ENCODE measurements at places on chromosomes 6 and 20.

GRCh38 chr20:31476294-31476585 is 1.2 kb downstream of the REM1 start:
- DNase-seq = no peak

DNA sequence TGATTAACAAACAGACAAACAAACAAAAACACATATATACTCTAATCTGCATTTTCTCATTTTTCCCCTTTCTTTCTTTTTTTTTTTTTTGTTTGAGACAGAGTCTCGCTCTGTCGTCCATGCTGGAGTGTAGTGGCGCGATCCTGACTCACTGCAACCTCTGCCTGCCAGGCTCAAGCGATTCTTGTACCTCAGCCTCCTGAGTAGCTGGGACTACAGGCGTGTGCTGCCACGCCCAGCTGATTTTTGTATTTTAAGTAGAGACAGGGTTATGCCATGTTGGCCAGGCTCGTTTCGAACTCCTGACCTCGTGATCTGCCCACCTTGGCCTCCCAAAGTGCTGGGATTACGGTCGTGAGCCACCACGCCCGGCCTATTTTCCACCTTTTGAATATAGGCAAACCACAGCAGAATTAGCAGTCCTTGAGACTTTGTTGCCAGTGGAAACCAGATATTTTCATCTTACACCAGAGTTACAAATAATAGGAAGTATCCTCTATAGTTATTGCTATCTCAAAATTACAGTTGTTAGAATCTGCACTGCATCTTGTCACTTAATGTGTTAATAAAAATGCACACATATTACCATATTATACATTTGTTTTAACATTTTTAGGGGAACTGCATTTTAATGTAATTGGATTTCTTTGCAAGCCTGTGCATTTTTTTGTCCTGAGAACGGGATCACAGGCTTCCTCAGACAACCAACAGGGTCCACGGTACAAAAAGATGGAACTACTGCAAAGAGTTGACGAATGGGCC is 208.2 kb upstream of the ZNF217 start:
- no peak for DNase-seq

DNA sequence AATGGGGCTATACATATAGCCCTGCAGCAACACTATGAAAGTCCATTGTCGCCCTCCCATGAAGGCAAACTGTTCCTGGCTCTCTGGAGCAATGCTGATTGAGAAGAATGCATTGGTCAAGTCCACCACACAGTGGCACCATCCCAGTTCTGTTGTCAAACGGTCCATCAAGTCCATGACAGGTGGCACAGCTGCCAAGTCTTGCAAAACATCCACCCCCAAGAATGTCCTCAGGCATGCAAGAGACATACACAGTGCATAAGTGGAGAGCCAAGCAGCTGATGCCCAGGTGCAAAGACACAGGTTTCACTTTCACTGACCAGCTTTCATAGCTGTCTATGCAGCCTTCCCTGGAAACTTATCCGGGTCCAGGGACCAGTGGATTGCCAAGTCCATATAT is 17.5 kb downstream of the ZNF391 start:
- no peak for DNase-seq

DNA sequence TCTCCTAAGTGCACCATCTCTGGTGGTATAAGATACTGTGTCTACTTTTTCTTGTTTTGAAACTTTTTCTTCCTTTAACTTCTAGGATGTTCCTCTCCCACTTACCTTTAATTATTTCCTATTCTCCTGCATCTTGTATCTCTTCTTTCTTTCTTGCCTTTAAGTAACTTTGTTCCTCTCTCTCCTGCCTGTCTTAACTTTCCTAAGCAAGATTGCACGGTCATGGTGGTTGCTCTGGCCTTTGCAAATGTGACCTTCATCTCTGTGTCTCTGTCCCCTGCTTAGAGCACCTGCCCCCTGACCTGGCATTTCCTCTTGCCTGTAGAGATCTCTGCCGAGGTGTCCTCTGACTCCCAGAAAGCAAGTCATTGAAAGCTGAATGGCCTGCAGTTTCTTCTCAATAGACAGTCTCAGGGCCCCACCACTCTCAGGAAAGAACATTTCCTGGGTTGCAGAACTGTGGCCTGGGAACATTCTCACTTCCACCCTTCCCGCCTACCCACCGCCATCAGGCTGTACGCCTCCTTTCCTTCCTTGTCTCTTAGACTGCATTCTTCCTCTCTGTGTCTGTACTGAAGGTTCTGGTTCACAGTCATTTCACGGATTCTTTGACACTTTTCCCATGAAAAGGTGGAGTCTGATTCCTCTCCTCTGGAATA is 12.8 kb downstream of the ZDHHC14 start:
- DNase-seq = no peak

DNA sequence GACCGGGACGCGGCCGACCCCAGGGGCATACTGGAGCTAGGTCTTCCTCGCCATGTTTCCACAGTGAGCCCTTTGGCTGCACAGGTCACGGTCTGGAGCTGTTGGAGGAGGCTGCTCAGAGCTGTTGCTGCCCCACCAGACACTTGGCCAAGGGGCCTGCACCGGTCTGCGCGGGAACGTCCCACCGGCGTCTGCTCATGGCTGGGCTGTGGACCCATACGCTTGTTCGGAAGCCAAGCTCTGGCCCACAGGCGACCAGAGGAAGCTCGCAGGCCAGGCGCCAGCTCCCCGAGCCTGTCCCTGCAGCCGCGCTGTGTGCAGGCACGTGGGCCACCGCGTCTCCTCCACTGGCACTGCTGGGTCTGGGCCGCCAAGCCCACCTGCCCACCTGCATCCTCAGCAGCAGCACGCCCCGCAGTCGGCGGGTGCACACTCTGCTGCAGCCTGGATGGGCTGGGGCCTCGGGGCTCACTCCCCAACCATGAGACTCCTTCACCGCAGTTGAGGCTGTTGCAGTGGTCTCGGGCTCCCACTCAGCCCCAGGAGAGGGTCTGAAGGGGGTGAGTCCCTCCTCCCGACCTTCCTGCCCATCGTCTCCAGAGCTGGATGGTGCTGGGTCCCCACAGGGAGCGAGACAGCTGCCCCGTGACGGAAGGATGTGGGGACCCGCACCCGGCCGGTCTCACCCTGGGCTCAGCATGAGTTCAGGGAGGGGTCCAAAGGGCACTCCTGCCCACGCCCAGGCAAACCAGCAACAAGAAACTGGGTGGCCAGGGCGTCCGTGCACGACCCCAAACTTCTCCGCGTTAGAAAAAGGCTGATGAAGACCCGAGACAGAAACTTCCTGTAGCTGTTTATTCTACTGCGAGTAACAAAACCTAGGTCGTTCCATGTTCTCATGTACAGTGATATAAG is 15.5 kb upstream of the TCFL5 start:
- DNase-seq = no peak

DNA sequence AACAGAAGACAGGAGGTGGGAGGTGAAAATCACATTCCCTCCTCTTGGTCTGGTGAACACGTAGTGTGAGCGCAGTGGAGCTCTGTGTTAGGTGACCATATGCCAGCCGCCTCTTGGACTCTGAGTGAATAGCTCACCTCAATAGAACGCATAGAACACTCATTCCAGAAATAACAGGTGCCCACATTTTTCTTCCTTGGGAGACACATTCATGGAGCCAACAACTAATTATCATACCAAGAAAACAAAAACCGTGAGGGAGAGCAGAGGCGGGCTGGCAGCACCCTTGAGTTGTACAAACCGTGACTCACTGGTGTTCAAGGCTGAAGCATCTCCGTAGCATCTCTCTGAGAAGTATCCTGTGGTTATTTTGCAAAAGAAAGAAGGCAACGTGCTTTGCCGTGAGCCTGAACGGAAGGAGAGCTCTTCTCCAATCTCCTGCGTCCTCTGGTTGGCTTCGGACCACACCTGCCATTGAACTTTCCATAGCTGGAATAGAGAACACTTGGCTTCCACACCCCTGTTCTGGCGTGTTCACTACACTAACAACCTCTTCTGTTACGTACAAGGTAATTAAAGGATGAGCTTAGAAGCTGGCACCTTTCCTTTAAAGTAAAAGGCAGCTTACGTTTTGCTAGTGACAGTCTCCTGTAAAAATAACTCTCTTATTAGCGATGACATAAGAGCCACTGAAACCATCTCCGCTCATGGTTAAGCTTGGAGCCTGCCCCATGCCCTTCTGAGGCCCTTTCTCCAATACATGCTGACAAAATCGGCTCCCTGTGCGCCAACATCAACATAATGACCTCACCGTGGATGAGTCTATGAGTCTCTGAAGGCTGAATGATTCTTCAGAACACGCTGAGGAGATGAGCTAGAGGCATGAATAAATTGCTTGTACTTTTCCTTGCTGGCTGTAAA is 30.2 kb upstream of the SGK1 start:
- no peak for DNase-seq

DNA sequence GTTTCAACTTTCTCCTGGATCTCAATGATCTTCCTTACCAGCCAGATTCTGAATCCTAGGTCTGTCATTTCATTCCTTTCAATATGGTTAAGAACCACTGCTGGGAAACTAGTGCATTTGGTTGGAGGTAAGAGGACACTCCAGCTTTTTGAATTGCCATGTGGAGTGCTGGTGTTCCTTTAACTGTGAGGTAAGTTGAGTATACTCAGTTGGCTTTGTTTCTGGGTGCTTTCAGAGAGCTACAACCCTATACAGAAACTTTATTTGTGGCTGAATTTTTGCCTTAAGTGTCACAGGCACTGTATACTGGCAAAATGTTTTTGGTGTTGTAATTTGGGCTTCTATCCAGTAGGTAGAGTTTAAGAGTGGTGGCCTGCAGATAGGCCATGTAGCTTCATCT is 175.8 kb downstream of the TBC1D32 start:
- DNase-seq = no peak

GRCh38 chr6:162644153-162644552 is 83.4 kb downstream of the PRKN start:
- no peak for DNase-seq

- DNase-seq = no peak
Observed at GRCh38 chr20:15802020-15802419, 771.2 kb downstream of the KIF16B start.

- no peak for DNase-seq
Observed at GRCh38 chr6:34566830-34567546, 10.9 kb upstream of the SPDEF start.

GRCh38 chr6:70547313-70547712 is 19.4 kb upstream of the SDHAF4 start:
- DNase-seq = peak; percentile 29

DNA sequence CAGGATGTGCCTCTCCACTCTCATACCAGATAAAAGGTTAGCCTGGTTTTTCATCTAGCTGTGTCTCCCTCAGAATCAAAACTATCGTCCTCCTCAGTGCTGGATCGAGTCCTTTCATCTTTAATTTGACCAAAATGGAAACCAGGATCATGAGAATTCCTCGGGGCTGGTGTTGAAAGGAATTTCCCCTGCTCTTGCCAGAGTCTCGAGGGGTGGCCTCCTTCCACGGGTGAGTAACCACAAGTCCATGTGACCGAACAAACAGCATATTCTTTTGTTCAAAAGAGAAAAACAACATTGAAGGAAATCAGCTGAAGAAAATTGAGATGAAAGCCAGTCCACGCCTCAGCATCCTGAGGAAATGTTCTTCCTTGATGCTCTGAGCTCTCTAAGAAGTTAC is 165.9 kb upstream of the CDYL start:
- no peak for DNase-seq

DNA sequence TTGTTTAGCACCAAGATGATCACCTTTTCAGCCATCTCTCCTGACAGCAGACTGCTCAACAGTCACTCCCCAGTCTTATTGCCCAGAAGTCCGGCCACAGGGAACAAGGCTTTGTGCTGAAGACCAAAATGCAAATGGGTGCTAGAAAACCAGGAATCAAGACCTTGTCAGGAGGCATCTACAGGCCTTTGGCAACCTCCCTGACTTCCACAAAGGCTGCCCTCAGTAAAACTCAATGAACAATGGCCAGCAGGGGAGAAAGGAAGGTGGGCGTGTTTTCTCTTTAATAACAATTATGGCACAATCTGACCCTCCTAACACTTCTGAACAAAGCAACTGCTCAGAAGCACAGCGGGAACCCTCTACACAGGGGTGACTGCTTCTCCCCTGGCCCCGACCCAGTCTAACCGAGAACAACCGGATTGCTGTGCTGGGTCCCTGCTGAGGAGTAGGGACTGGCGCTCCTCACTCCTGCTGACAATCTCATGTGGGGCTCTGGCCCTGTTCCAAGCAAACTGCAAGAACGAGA is 41.6 kb downstream of the PLCG1 start:
- no peak for DNase-seq

GRCh38 chr6:75167851-75168250 is 38.0 kb downstream of the COL12A1 start:
- DNase-seq = no peak

DNA sequence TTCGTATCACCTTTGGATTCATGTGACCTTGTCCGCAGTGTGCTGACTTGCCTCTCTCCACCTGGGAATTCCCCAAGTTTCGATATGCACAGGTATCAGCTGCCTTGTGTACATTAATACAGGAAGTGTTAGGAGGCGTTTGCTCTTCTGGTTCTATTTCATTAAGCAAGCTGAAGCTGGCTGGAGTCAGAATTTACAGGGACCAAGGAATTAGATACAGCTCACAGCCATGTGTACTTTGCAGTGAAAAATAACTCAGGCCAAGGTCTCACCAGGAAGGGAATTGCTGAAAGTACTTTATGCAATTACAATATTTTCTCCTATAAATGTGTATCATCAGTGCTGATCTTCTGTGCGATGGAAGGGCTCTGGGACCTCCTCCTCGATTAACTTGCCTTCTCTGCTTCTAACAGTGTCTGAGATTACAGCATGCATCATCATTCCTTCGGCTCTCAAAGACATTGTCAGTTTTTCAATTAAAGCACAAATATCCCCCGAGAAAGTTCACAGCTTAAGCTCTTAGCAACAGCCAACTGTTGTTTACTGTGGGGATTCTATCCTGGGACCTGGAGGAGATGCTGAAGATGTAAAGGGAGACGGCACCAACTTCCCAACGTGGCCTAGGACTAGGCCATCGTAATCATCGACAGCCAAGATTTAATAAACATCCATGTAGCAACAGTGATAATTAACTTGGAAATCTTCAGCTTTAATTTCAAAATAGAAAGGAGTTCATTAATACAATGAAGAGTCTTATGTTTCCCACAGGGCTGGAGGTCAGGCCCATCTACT is 13.8 kb upstream of the TIAM2 start:
- no peak for DNase-seq

DNA sequence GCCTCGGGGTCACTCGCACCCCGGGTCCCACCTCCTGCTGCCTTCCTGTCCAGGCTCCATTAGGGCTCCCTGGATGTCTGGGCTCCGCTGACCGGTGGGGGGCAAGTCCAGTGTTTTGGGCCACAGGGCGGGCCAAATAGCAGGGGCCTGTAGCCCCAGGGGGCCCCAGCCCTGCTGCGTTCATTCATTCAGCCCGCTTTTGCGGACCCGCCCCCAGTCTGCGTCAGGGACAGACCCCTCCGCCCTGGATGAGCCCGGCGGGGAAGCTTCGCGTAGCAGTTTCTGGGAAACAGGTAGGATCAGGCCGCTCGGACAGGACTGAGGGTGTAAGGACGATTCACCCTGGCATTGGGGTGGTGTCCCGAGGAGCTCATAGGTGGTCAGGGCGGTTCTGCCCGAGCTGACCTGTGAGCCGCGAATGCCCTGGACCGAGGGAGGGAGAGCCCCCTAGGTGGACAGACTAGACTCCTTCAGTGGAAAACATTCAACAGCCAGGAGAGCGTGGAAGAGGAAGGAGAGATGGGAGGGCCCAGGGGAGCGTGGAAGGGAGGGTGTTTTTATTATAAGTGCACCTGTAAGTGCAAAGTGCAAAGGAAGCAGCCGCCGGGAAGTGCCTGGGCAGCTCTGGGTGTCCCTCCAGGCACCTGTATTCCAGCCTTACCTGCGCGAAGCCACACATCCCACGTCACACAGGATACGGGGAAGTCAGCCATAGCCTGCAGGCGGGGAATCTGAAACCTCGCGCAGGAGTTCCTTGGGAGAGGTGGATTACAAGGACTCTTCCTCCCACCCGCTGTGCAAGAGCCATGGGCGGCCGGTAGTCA is 662 bp downstream of the ENTPD6 start:
- DNase-seq = peak; percentile 75

GRCh38 chr6:132937466-132937906 is 123.1 kb downstream of the RPS12 start:
- DNase-seq = peak; percentile 79
